ENCODE measurements at places on chromosomes 7 and 10. TPM values are rescaled to one million over a fixed set of nuclear protein-coding genes. Genes with fewer than 3 reads are reported as not detected.

Gene TAS2R5
- total RNA-seq, result 1.6 TPM

Gene BEND7
- total RNA-seq, result 4.0 TPM

Gene NUB1
- 41.8 TPM for total RNA-seq

Gene SUN3
- not detected for total RNA-seq

Gene PIK3CG
- total RNA-seq, result 0.03 TPM

Gene TEX47
- not detected for total RNA-seq

Gene SUGCT
- total RNA-seq, result 8.4 TPM

Gene ZNF438
- total RNA-seq, result 3.1 TPM

Gene PSD
- total RNA-seq, result 3.7 TPM

Gene LLCFC1
- total RNA-seq, result not detected

Gene DNAJC30
- total RNA-seq, result 3.5 TPM

Gene MMP21
- not detected for total RNA-seq

Gene FFAR4
- not detected for total RNA-seq

Gene COL13A1
- total RNA-seq, result 38.9 TPM

Gene PRSS37
- total RNA-seq, result not detected

Gene RARRES2
- 1.7 TPM for total RNA-seq

Gene TAS2R41
- not detected for total RNA-seq
